Non-pigmented ciliary epithelial cell (primary cell): ENCODE measurements at places on chromosomes 16 and 17.

DNA sequence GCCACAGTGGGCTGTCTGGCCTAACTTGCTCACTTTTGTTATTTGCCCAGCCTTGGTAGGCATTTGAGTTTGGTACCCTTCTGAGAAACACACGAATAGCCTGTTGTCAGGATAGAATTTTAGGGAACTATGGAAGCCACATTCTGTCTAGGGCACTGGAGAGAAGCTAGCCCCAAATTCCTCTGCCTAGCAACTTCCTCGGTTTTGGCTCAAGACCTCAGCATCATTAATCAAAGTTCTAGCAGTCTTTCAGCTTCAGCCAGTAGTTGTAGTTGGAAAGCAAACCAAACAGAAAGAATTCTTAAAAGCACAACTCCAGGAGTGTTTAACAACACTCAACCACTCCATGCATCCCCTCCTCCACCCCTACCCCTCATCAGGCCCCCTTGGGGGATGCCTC, 572.1 kb upstream of the PSMD7 start:
- DNase-seq, result no peak

- DNase-seq, result no peak
These were observed 440 bp upstream of the ZNF778 start for GRCh38 chr16:89217138-89217387.

DNA sequence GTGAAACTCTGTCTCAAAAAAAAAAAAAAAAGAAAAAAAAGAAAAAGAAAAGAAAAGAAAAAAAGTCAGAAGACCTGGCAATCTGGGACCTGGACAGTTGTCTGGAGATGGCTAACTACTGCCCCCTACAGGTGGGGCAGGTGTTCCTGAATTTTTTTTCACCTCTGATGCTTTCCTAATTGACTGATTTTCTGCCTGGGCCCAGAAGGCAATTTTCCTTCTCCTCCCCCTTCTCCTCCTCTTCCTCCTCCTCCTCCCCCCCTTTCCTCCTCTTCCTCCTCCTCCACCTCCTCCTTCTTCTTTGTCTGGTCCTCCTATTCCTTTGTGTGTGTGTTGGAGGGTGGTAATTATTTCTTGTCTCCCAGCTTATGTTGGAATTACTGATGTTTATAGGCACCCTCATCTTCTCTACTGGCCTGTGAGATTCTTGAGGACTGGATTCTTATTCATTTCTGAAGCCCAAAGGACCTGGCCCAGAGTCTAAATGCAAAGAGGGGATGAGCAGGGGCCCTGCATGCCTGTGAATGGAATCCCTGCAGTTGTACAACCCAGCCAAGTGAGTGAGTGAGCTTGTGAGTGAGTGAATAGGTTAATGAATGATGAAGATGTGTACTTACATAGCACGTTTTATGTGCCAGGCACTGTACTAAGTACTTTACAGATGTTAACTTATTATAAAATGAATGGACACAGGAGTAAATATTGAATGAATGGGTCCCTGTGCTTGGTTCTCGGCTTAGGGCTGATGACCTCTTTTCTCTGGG, 26.9 kb downstream of the IRX5 start:
- no peak for DNase-seq

GRCh38 chr16:58556678-58557077, 41.4 kb downstream of the SETD6 start:
- peak; percentile 10 for DNase-seq

DNA sequence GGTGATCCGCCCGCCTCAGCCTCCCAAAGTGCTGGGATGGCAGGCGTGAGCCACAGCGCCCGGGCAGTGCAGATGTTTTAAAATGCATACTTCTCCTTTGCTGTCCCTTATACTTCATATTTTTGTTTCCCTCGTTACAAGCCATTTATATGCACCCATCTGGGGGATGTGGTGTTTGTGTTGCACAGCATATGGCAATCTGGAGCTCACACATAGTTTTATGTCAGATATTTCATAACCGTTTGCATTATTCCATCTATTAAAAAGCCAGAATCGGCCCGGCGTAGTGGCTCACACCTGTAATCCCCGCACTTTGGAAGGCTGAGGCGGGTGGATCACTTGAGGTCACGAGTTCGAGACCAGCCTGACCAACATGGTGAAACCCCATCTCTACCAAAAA, 11.8 kb downstream of the FLYWCH1 start:
- no peak for DNase-seq

DNA sequence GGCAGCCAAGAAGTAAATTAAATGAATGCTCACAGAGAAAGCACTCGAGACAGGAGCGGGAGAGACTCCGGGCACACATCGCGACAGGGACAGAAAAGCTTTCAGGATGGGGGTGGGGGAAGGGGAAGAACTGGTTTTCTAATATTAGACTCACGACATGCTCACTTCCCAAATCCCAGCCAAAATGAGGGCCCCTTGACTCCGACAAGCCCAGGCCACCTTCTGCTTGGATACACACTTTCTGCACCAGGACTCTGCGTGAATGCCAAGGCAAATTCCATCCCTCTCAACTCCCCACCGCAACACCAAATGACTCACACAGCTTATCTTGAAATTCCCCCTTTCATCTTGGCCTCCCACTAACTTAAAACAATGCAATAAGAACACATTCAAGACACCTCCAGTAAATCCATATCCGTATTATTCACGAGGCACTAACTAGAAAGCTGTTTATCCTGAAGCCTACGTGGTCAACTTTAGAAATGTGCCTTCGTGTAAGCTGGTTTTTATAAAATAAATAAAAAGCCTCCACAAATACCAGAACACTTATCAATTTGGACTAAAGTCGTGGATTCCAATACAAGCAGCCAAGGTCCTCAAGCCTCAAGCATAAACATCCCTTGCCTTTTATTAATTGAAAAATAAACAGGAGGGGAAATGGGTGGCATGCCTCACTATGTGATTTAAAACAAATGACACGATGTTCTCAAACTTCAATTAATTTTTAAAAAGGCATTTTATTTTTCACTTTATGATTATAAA, 46.1 kb downstream of the NXN start:
- peak; percentile 93 for DNase-seq

DNA sequence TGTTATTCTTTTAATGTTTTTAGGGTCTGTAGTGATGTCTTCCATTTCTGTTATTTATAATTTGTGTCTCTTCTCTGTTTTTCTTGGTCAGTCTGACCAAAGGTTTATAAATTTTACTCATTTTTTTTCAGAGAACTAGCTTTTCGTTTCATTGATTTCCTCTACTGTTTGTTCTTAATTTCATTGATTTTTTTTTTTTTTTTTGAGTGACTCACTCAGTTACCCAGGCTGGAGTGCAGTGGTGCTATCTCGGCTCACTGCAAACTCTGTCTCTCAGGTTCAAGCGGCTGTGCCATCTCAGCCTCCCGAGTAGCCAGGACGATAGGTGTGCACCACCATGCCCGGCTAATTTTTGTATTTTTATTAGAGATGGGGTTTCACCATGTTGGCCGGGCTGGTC, 12.6 kb upstream of the UBTF start:
- no peak for DNase-seq
